CD4-positive, alpha-beta T cell treated with Interleukin-6 at 100 ng/mL for 8 hours (primary cell): ENCODE measurements at places on chromosomes 4 and X.

- DNase-seq, result no peak
Observed at GRCh38 chr4:88062843-88063242, 55.4 kb downstream of the PKD2 start.

DNA sequence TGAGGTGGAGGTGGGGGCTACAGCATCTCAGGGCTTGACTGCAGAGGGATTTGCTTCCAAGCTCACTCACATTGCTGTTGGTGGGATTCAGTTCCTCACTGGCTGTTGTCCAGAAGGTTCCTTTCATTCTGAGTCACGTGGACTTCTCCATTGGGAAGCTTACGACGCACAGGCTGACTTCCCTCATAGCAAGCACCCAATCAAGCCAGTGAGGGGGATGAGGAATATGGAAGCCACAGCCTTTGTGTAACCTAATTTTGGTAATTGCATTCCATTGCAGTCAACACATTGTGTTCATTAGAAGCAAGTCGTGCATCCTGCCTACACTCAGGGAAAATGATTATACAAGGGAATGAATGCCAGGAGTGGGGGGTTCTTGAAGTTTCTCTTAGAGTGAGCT, 32.7 kb upstream of the MXRA5 start:
- no peak for DNase-seq

DNA sequence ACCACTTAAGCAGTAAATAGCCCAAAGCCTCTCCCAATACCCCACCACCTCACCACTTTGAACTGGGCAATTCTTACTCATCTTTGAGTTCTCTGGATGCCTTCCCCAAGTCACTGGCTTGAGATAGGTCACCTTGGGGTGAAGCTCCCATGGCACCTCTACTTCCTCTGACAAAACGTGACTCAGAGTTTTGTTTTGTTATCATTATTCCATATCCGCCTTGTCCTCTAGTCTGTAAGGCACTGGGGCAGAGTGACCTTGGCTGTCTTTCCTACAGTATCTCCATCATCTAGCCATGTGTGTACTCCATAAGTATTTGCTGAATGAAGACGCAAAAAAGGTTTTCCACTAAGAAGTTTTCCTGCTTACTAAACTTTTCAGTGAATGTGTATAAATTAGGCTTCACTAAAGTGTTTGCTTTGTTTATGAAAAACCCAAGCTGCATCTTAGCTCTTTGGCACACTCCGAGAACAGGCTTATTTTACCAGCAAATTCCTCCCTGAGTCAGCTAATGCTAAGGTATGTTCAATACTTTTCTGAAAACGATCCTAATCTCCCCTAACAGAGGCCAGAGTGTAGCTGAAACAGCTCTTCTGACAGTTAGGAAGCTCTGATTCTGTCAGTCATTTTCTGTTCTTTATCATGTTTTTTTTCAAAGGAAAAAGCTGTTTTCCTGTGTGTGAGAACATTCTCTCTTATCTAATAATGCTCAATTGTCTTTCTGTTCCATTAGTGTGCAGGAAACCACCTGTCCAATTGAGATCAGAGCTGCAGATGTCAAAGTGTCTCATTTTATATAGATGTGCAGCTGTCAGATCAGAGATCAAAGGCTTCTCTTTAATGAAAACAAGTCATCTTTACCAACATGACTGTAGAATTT, 30.2 kb upstream of the TSPAN5 start:
- peak; percentile 47 for DNase-seq

- no peak for DNase-seq
Observed at GRCh38 chrX:63186137-63186536, 165.0 kb downstream of the SPIN4 start.

- DNase-seq, result no peak
Observed at GRCh38 chr4:80010316-80010715, 62.7 kb downstream of the ANTXR2 start.

DNA sequence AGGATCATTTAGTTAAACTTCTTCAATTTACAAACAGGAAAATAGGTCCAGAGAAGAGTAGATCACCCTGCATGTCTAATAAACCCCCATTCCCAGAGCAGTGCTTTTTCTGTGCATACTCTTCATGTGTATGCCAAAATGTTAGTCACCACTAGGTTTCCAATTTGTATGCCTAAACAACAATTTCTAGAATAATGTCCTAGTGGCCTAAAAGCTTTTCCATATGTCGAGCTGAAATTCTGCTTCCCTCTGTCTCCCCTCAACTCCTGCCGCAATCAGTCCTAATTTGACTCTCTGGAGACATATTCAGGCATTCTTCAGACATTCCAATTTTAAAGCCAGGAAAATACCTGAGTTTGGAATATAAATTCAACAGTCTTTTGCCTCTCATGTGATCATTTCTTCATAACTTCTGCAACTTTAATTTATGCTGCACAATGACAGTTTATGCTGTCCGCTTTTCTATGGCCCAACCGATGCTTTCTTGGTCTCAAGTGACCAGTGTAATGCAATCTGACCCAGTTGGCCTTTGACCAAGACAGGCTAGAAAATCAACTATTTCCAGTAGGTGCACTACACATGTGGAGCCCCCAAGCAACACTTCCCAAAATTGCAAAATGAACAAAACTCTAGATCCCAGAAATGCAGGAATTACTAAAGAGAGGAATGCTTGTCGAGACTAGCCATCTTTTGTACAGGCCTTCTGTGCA, 122.9 kb upstream of the FMR1 start:
- no peak for DNase-seq

DNA sequence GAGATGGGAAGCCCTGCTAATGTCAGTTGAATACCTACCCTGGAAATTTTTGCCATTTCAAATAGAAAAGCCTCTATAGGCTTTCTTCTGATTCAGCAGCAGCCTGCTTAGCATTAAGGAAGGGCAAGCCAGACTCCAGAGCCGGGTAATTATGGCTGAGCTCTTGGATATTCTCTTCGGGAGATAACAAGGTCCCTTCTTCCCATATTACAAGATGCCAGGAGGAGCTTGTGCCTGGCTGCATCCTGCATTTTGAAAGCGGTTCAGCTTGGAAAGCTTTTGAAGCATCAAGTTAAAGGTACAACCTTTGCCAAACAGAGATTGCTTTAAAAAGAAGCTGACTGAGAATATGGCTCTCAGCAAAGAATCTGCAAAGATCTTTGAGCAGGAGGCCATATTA, 399.6 kb upstream of the RPS6KA3 start:
- no peak for DNase-seq

GRCh38 chr4:8675383-8675782, 82.8 kb downstream of the CPZ start:
- DNase-seq, result no peak

- DNase-seq, result peak; percentile 43
Observed at GRCh38 chrX:20265221-20265725, 1.4 kb downstream of the RPS6KA3 start.

DNA sequence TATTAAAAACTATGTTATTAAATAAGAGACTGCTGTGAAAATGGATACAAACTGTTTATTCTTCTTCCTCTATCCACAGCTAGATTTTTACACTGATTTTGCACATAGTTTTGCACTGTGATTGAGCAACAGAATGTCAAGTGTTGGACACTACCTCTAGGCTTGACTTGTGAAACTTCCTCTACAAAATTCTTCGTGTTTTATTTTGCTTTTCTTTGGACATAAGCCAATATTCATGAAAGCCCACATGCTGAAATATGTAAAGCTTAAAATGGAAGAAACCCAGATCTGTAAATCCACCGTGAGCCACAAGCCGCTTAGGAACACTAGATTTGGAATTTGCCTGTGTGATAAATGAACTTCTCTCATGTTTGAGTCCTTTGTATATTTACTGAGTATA, 849.4 kb downstream of the FSTL5 start:
- no peak for DNase-seq
